KG1 (cell line): ENCODE measurements at places on chromosomes 12 and 14.

DNA sequence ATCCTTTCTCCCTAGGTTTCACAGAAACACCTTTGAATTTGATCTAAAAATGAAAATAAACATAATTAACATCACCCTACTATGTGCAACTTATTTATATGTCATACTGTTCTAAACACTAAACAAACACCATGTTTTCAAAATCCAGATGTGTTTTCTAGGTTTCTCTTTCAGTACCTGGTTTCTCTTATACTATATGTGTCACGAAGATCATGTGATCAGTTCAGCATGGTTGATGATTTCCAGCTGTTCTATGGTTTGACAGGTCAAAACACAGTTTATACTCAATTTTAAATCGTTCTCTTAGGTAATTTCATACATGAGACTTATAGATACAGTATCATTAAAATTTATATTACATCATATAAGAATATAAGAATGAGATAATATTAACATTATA lies 373.1 kb downstream of the SOX5 start:
- no peak for DNase-seq

DNA sequence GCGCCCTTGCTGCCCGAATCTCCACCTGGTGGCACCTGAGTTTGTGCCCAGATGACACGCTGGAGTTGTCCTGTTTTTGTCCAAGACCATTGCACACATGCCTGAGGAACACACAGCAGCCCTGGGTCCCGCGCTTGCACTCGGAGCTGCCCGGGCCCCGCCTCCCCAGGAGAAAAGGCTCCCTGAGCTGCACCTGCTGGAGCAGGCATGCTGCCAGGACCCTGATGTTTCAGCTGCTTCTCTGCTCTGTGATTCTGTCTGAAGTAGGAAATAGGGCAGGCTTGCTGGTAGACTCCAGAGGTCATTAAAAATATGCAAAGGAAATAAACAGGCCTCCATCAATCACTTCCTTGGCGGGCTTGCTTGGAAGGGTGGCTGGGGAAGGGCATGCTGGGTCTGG lies 271.6 kb downstream of the CACNA1C start:
- DNase-seq = no peak

- DNase-seq = no peak
These were observed 167.1 kb downstream of the TBX5 start for GRCh38 chr12:114238808-114239207.

- DNase-seq = no peak
These were observed 79.9 kb downstream of the HEATR5A start for GRCh38 chr14:31340297-31341063.

DNA sequence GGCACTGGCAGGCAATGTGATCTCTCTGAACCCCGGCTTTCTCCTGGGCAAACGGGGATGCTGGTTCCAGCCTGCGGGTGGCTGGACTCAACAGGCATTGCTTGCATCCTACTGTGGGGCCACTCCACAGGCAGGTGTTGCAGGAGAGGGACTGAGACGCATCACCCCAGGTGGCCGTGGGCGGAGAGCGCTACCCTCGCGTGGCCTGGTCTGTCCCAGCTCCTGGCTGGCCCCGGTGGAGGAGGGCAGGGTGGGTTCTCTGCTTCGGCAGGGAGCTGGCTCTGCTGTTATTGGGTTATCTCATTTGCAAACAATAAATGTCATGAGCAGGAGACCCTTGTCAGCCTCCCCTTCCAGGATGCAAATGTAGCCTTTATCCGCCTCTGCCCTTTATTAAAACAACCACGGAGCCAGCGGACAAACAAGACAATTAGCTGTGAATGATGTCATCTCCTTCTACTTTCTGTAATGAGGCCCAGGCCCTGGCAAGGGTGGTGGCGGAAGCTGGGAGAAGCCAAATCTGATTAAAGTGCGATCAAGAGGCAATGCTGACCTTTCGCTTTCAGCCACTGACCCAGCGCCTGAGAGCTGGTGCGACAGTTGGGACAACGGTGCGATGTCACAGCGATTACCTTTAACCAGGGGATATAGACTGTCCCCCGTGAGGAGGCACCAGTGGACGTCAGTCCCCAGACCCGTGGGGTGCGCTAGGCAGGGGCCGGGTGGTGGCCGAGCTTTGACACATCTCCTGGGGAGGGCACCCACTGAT lies 161.8 kb downstream of the KIF26A start:
- DNase-seq = no peak

GRCh38 chr12:116313194-116313927 lies 35.9 kb upstream of the MED13L start:
- DNase-seq = no peak

DNA sequence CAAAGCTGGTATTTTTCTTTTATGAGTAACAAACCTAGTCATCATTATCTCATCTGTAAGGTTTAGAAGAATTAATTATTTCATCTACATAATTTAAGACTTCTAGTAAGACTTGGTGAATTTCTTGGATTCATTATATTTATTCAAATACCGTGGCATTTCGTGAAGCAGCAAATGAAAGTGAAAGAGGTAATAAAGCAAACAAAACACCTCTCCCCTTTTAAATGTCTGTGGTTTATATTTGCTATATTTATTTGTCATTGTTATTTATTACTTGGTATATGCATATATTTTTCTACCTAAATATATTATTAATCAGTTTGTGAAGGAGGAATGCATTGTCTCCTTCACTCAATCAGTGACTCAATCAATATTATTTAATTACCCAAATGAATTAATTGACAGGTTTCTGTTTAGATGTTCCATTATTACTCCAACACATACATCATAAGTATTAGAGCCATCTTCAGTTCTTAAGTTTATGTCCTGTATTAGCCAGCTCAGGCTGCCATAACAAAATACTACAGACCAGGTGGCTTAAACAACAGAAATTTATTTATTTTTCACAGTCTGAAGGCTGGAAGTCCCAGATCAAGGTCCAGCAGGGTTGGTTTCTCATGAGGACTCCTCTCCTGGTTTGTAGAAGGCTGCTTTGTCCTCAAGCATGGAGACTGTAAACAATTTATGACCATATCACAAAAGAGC lies 6.6 kb downstream of the CFAP54 start:
- no peak for DNase-seq

DNA sequence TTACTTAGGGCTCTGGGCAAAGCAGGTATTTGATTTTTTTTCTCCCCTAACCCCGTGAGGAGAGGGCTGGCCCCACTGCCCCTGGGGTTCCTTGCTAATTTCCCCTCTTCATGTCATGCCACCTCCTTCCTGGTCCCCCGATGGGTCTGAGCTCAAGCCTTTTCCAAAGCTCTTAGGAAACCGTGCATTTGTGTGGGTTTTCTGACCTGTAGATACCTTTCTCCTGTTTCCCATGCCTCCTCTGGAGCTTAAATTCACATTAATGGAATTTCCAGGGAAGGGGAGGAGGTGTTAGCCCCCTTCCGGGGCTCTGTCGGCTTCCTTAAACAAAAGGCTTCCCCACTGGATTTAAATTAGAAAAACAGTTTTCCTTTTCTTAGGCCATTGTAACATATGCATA lies 12.6 kb downstream of the SFSWAP start:
- no peak for DNase-seq

GRCh38 chr12:19778172-19778571 lies 338.9 kb downstream of the AEBP2 start:
- DNase-seq = no peak
